PC-3 (cell line): ENCODE measurements at places on chromosomes 12 and 14. TPM values are rescaled to one million over a fixed set of nuclear protein-coding genes. Genes with fewer than 3 reads are reported as not detected.

Gene MYF5
- not detected in 2 replicates for total RNA-seq

Gene BTG1
- total RNA-seq, result 16.0 and 29.8 TPM in 2 replicates

Gene CLEC2A
- not detected in 2 replicates for total RNA-seq

Gene PTGR2
- total RNA-seq, result 6.2 and 7.9 TPM in 2 replicates

Gene LTB4R
- total RNA-seq, result 11.6 and 13.1 TPM in 2 replicates

DNA sequence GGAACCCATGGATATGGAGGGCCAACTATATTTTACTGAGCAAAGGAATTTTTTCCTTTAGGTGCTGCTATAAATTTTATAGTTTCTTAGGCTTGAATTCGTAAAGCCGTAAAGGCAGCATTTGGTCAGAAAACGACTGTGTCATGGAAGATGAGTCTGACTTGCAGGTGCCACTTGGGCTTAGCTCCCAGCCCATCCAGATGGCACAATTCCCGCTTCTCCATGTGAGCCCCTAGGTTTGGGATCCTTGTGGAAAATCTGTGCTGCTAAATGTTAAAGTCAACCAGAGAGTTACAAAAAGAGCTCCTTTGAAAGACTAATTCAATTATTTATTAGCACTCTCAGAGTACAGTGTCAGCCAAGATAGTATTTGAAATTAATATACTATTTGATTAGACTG, 120.1 kb upstream of the NPAS3 start:
- DNase-seq, result no peak

DNA sequence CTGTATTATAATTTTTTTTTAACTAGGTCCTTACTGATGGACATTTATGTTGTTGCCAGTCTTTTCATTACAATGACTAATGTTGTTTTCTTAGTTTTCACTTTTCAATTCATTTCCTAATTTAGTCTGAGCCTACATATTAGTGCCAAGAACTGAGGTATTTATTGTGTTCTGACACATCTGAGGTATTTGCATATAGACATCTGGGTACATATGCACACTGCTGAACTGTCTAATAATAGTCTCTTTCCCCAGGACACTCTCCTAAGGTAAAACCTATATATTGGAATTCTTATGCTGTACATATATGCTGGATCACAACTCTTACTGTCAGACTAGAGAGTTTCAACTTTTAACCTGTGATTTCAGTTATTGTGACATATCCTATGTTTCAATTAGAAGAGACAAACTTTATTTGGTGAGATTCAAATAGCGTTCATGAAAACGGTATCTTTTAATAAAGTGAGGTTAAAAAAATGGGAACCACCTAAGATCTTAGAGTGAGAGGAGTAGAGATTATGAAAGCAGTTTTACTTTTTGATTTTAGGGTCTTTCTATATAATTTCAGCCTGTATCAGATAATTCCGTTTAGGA, 263.2 kb downstream of the RAD51B start:
- no peak for DNase-seq

DNA sequence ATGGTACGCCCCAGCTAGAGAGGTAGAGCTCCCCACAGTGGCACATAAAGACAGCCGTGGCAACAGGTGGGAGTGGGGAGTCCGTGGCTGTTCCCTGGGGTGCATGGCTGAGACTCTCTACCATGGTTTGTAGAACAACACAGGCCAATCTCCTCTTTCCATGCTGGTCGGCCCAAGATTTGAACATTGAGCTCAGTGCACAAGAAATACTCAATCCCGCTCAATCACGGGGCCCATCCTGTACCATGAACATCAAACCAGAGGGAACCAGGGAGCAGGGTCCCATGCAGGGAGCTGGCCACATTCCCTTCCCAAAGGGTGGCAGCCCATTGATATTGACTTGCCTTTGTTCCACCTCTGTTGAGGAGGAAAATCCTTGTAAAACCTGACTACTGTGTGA, 353.1 kb downstream of the DPF3 start:
- DNase-seq, result no peak

GRCh38 chr12:46874642-46875041, 48.8 kb upstream of the SLC38A4 start:
- no peak for DNase-seq

- DNase-seq, result peak; percentile 59
Observed at GRCh38 chr12:14554281-14555007, 13.2 kb downstream of the PLBD1 start.

- no peak for DNase-seq
Observed at GRCh38 chr12:29655861-29656260, 127.9 kb downstream of the TMTC1 start.

GRCh38 chr14:98894600-98894999, 377.4 kb downstream of the BCL11B start:
- DNase-seq, result no peak

DNA sequence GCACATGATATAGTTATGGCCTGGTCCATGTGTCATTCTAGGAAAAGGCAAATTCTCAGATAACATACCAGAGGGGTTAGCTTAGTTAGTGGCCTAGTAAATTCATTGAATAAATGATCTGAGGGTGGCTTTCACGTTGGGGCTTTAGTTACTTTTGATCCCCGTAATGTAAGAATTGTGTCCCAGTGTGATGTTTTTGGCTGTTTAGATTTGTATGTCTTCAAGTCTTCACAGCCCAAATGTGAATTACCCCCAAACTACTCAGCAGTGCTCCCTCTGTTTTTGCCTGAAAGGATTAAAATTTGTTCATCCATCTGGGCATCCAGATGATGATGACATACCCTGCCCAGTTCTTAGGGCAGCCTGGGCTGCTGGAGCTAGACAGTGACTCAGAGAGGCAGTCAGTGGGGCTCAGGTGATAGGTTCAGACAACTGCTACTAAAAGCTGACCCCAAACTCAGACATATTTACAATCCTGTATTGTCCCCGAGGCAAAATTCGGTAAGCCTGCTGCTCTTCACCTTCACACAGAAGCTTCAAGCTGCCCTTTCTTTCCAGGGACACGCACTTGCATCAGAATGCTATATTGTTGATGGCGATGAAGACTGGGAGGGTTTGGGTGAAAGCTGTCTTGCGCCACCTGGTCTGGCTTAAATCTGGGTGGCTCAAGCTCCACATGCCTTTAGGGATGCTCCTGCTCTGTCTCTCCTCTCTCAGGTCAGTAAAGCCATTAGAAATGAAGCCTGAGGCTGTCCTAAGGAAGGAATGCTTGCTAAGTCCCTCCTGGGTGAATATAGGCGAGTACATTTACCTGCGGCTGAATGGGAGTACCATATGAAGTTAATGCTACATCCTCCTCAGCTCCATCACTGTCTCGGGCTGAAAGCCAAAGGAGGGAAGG, 10.3 kb downstream of the GPRC5D start:
- no peak for DNase-seq

DNA sequence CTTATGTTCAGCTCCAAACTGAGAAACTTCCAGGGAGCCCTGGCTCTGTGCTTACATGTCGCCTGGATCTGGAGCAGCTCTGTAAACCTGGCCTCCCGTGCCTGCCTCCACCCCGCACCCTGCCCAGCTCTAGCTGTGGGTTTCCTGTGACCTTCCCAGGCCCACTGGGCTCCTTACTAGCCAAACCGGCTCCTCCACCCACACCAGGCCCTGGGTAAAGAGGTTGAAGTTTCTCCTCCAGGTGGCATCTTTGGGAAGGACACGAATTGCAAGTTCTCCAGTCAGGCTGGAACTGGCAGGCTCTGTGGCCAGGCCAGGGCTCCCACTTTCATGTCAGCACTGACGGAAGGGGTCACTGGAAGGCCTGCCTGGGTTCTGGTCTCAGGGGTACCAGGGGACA, 60.9 kb upstream of the ZFP36L1 start:
- peak; percentile 49 for DNase-seq

- DNase-seq, result no peak
Observed at GRCh38 chr14:80978403-80978802, 23.0 kb downstream of the TSHR start.

DNA sequence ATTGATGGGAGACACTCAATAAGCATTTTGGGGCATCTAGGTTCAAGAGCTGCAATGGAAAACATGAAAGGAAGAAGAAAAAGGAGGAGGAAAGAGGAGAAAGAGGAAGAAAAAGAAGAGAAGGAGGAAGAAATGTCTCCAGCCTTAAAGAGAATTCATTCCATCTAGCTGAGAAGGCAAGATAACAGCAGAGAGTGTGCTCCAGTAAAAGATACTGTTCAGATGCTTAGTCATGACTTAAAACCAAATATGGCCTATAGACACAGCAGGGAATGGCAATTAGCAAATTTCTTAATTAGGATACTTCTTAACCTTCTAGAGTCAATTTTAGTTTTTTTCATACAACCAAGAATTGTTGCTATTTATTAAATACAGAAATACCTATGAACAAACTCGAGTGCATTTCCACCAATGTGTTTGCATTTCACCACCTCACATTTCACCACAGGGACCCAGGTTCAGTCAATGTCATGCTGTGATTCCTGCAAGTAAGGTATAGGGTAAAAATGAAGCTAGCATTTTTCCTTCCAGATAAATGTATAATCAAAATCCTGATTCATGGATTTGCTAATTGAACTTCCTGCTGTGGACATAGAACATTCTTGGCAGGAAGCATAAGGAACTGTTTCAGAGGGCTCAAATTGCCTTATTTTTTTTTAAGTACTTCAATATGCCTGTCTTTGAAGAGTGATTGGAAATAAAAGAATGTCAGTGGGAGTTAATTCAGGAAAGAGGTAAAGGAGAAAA, 177.8 kb downstream of the RPS29 start:
- DNase-seq, result no peak

DNA sequence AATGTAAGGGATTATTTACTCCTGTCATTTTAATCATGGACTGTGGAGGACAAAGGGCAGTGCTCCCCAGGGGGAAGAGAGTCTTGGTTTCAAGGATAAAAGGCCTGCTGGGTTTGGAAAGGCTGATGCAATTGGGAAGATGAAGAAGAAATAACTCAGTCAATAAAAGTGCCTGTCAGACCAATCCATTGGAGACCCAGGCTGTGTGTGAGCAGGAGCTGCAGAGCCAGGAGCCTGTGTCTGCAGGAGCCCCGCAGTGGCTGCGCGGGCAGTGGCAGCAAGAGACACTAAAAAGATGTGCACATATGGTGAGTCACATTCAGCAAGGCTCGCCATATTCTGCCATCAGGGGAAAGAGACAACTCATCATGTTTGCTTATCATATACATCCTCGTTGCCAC, 90.4 kb downstream of the CRACR2A start:
- peak; percentile 55 for DNase-seq

- DNase-seq, result no peak
Observed at GRCh38 chr12:9971181-9971580, at the start of gene CLEC12A. TSS of gene CLEC12A (plus strand) at chr12:9971409. CDS start at chr12:9971597, 188 bp downstream.

DNA sequence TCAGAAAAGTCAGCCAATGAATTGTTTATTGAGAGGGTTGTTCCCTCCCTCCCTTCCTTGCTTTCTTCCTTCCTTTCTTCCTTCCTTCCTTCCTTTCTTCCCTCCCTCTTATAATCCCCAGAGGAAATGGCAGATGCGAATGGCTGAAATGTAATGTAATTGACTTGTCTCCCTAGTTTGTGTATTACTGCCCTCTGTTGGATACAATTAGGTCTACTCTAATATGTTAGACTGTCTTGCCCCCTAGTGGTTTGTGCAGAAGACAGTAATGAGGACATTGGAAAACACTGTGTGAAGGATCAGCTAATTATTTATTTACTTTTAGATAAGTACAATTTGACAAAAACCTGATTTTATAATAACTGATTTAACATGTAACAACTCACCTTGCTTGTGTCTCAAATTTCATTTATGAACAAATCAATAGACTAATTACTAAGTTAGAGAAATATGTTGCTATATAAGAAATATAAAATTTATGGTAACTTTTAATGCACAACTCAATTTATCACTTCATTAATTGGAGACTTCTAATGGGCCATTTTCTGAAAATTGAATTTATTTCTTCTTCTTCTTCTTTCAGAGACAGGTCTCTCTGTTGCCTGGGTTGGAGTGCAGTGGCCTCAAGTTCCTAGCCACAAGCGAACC, 229.8 kb upstream of the LRIG3 start:
- DNase-seq, result peak; percentile 91

DNA sequence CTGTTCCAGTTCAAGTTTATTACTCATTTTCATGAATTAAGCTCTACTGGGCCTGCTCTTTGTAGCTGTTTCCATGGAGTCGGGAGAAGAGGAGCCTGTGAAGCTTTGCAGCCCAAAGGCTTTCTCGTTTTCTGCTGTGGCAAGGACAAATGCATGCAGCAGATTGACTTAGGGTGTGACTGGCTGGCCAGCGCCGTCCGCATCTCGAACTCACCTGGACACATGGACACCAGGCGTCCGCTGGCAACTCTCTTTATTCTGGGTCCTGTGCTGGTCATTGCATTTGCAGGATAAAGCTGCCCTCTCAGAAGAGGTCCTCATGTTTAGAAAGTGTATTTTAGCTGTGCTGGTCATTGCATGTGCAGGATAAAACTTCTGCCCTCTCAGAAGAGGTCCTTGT, 350.4 kb downstream of the TMEM121 start:
- no peak for DNase-seq

DNA sequence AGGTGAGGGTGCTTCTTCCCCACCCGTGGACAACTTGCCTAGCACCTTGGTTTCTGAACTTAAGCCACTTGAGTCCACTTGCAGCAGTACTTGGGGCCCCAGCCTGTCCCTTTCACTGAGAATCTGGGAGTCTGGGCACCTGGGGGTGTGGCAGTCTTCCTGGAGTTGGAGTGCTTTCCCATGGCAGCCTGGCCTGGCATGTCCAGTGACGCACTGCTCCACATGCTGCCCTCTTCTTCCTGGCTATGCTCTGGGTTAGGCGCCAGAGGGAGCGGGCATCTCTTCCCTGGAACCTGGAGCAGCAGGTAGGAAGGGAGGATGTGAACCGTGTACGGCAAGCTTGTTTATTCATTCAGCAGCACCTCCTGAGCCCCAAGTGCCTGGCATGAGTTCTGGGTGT, 76.4 kb downstream of the PAPOLA start:
- no peak for DNase-seq

DNA sequence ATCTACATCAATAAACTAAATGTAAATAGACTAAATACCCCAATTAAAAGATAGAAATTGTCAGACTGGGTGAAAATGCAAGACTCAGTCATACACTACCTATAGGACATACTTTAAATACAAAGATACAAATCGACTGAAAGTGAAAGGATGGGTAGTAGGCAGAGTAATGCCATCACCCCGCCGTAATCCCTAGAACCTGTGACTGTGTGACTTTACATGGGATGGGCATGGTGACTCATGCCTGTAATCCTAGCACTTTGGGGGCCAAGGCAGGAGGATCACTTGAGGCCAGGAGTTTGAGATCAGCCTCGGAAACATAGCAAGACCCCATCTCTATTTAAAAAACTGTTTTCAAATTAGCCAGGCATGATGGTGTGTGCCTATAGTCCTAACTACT, 2.6 kb upstream of the EVL start:
- DNase-seq, result no peak

GRCh38 chr14:60161196-60162107, 3.7 kb downstream of the DHRS7 start:
- peak; percentile 51 for DNase-seq

DNA sequence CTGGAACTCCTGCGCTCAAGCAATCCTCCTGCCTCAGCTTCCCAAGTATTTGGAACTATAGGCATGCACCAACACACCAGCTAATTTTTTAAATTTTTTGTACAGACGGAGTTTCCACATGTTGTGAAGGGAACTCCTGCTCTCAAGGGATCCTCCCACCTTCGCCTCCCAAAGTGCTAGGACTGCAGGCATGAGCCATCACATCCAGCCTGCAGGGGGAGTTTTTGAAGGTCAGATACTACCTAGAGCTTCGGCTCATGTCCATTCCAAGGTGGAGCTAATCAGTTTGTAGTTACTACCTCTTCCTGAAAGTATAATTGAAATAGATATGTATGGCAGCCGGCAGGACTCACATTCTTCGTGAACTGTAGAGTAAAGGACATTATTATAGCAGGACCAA, 3.7 kb upstream of the TAS2R19 start:
- DNase-seq, result peak; percentile 22

- no peak for DNase-seq
Observed at GRCh38 chr12:41442896-41443295, 254.8 kb downstream of the PDZRN4 start.
